ENCODE measurements at places on chromosomes 3 and 15. TPM values are rescaled to one million over a fixed set of nuclear protein-coding genes. Genes with fewer than 3 reads are reported as not detected.

CAMKV gene
- not detected for total RNA-seq

CCDC39 gene
- total RNA-seq = 0.34 TPM

MKRN3 gene
- 0.88 TPM for total RNA-seq

ABHD5 gene
- total RNA-seq = 26.5 TPM

ITPKA gene
- total RNA-seq = 0.56 TPM

TRPM1 gene
- 1.9 TPM for total RNA-seq

ITIH1 gene
- not detected for total RNA-seq

CNTN4 gene
- 0.17 TPM for total RNA-seq

TMEM212 gene
- not detected for total RNA-seq
